Vagina (tissue), 2 donors: ENCODE measurements at places on chromosomes 4 and X.

DNA sequence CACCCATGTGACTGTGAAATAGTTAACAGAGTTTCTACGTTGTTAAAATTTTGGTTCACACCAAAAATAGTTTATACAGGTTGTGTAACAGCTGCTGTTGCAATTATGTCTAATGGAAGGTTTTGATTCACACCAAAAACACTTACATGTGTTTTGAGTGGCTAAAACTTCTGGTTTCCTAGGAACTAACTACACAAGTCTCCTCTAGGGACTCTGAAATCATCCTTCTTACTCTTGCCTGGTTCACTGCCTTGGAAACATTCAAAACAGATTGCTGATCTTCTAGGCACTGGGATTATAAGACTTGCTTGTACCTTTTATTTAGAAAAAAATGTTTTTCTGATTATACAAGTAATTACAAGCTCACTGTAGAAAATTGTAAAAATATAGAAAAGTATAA, 14.9 kb upstream of the MORC4 start:
- DNase-seq: no peak

GRCh38 chrX:77668391-77669237, 117.4 kb downstream of the ATRX start:
- no peak for DNase-seq

DNA sequence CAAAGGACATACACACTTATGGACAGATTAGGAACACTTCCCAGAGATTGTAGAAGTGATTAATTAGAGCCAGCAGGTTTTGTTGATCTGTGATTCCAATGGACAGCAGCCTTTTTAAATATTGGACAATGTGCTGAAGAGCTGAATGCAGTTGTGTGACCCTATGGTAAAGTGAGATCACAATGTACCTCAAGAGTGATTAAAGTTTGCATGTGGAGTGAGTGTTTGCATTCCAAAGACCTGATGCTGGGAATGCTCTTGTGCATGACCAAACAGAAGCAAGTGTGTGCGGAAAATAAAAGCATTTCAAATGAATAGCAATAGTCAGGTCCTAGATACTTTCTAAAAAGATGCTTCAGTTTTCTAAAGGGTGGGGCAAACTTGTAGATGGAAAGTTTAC, 154.1 kb downstream of the BANK1 start:
- DNase-seq: no peak

GRCh38 chrX:78838709-78839108, 91.2 kb downstream of the LPAR4 start:
- no peak for DNase-seq

GRCh38 chr4:77104791-77105540, 29.2 kb upstream of the CCNI start:
- no peak for DNase-seq

DNA sequence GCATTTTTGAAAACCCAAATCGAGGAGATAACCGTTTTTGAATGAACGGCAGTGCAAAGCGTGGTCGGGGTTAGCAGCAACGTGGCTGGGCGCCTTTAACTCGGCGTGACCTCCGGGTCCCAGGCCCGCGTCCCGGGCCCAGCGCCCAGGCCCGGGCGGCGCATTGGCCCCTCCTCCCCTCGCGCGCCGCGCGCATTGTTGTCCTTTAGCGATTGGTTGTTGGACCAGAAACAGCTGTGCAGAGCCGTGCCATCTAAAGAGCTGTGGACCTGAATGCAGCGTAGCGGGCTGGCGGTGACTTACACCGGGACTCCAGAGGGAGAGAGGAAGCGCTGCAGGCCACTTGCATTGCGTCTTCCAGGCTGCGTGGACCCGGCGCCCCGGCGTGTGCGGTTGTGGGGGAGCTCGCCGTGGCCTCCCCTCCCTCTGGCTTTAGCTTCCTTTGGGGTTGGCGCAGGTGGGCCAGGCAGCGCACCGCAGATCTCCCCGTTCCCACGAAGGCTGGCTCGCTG, at the start of gene STOX2:
TSS of gene STOX2 (plus strand) at position 227 of the 512 bp plus-strand sequence. CDS start 1,484 bp downstream, outside the sequence.
- peak; percentile 84 for DNase-seq

DNA sequence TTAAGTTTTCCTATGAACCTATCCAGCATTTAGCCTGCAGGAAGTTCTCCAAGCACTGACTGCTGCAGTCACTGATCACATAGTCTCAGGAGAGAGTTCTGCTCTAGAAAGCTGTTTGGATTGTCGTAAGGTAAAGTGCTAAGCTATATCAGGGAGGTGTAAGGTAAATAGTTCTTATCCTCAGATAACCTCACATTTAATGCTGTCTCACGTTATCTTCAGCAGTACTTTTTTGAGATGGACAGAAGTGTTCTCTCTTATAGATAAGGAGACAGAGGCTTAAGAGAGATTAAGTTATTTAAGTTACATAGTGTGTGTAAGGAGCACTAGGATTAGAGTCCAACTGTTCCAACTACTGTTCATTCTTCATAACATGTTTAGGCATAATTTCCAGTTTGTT, 77.9 kb downstream of the STIM2 start:
- no peak for DNase-seq

- DNase-seq: no peak
Observed at GRCh38 chrX:39984191-39984956, 113.4 kb downstream of the BCOR start.

DNA sequence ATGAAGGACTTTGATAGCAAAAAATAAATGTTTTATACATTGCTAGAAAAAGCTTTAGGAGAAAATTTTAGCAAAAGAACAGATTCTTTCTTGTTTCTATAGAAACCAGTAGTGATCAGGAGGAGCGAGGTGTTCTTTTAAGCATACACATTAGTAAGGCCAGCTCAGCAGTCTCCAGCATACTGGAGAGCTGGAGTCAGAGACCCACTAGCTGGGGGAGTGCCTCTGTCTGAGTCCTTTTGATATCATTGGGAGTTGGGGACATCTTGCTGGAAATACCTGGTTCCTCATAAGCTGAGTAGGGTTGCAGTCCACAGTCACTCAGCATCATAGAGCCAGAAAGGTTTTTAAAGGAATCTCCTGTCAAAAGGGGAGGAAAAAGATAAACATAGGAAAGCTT, 67.4 kb downstream of the AFF2 start:
- DNase-seq: no peak

DNA sequence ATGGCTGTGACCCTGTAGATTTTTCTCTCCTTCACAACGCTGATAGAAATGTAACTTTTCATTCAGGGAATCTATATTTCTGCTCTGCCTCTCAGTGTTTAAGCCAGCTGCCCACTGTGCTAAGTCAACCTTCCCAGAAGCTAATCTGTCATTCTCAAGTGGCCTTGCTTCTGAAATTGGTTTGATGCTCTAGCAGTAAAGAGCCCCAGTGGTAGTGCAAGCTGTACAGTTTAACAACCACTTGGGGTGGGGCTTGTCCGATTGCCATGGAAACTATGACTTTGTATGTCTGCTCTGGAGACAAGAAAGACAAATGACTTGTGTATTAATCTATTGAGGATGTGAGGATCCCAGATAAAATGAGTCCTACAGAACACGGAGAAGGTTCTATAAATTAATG, 620.9 kb upstream of the GALNT7 start:
- no peak for DNase-seq

GRCh38 chrX:56786889-56787733, 58.1 kb downstream of the NBDY start:
- DNase-seq: no peak

DNA sequence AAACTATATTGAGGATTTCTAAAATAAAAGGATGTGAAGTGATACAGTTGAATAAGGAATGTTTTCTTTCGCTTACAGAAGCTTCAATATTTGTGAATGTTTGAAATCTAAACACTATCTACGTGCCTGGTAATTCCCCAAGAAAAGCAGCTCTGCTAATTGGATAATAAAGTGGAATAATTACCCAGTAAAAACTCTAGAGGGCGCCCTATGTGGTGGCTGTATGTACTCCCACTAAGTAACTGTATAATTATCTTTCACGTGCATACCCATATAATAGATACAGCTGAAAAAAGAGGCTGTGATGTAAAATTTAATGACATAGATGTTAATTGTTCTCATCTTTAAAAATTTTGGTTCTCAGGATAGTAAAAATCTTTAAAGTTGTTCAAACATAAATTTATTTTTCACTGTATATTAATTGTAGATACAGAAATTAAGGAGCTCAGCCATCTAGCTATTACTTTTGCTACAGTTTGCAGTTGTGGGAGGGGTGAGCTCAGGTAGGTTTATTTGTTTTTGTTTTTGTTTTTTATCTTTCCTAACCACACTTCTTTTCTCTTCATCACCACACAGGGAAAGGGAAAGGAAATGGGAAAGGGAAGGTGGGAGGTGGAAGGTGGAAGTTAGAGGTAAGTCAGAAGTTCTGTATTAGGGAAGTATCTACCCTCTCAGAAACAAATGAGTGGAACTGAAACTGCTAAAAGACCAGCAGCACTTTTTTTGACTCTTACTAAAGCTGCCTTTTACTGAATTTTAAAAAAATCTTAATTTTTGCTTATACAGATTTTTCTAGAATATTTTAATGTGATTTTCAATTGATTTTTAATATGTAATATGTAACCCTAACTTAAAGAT, 151.7 kb upstream of the RPS6KA6 start:
- no peak for DNase-seq

DNA sequence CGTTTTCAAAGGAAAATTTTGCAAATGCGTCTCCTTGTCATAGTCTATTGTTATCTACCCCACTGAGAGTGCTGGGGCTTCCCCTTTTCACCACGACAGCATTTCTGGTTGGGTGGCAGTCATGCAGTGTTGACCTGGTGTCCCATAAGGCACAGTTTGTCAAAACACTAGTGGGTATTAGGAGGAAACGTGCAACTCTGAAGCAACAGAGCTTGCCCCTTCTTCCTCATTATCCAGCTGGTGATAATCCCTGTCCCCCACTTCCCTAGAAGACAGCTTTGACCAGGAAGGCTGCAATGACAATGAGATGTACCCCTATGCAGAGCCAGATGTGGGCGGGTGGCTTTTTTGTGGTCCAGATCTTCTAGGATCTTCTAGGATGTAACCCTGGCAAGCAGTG, 1.8 kb downstream of the TBC1D1 start:
- DNase-seq: no peak

GRCh38 chr4:132299841-132300240, 849.3 kb upstream of the PCDH10 start:
- DNase-seq: no peak
